Heart right ventricle (tissue), 16 donors: ENCODE measurements at places on chromosomes 2 and 18.

GRCh38 chr18:11791131-11791530 is 60.1 kb upstream of the CHMP1B start:
- no peak for DNase-seq

- DNase-seq: no peak
Observed at GRCh38 chr2:177983183-177983788, 89.3 kb downstream of the PDE11A start.

DNA sequence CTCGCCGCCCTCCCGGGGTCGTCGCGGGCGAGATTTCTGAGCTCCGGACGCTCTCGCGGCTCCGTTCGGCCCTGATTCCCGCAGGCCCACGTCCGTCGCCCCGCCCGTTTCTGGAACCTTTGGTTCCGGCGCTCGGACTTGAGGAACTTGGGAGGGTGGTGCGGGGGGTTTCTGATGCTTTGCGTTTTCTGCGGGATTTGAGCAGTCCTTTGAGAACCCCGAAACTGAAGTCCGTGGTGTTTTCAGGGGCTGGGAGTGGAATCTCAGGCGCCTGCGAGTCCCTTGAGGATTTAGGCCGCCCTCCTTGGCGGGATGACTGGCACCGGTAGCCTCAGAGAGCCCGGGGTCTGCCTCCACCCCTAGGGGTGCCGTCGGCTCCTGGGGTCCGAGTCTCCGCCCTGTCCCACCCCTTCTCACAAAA is 336 bp downstream of the THNSL2 start:
- peak; percentile 15 for DNase-seq

GRCh38 chr2:160390544-160391455 is 102.8 kb downstream of the RBMS1 start:
- no peak for DNase-seq

- DNase-seq: no peak
Observed at GRCh38 chr2:100784681-100785080, 35.3 kb upstream of the NPAS2 start.

DNA sequence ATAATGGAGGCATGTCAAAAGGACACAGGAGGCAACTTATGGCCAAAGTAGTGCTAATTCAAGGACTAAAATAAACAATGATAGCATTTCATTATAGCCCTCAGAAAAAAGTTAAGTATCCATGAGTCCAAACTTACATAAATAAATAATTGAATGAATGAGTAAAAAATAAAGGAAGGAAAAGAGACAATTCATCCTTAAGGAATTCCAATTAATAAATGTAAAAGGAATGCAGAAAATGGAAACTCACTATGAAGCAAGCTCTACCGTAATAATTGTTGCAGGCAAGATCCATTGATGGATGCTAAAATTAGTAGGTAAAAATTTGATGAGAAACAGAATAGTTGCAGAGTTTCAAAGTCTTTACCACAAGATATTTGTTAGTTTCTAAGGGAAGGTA is 88.2 kb upstream of the RAPGEF4 start:
- DNase-seq: no peak

GRCh38 chr2:97769711-97770110 is 56.3 kb downstream of the ZAP70 start:
- DNase-seq: no peak

GRCh38 chr2:128682729-128683284 is 364.1 kb upstream of the HS6ST1 start:
- DNase-seq: no peak

GRCh38 chr18:36934884-36935283 is 106.0 kb downstream of the KIAA1328 start:
- no peak for DNase-seq

DNA sequence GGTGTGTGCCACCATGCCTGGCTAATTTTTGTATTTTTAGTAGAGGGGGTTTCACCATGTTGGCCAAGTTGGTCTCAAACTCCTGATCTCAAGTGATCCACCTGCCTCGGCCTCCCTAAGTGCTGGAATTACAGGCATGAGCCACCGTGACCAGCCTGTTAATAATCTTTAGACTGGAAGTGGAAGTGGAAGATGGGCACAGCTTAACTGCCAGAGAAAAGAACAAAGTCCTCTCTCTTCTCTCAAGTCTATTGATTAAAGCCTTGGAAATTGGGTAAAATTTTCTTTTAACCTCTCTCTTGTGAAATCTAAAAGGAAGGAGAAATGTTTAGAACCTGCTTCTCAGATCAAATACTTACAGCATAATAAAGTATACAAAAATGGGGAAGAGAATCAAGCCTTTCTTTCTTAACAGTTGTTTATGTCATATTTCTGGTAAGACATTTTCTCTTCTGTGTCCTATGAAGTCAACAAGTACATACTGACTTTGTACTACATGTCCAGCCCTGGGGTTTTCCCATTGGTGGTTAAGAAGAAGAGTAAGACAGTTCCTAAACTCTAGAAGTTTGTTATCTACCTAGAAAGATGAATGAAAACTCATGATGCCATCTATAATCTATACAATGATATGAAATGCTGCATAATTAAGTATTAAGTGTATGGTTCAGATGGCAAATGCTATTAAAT is 4.6 kb downstream of the TMEM169 start:
- no peak for DNase-seq

DNA sequence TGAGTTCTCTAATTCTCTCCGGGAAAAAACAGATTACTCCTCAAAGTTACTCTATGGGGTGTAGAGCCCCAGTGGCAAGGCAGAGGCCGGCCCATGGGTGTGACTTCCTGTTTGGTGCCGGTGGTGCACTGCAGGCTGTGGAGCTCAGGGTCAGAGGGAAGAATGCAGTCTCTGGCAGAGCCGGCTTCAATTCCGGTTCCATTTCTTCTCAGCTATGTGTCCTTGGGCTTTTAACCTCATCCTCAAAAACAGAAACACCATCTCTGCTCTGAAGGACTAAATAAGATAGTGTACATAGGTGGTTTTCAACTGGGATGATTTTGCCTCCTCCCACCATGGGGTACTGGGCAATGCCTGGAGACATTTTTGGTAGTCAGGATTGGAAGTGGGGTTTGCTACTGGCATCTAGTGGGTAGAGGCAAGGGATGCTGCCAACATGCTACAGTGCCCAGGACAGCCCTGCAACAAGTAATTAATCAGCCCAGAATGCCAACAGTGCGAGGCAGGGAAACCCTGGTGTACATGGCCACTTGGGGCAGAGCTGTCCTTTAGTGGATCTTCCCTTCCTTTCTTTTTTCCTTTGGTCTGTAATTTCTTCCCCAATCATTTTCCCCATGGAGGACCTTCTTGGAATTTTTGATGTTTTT is 81.2 kb downstream of the INSIG2 start:
- DNase-seq: peak; percentile 36

DNA sequence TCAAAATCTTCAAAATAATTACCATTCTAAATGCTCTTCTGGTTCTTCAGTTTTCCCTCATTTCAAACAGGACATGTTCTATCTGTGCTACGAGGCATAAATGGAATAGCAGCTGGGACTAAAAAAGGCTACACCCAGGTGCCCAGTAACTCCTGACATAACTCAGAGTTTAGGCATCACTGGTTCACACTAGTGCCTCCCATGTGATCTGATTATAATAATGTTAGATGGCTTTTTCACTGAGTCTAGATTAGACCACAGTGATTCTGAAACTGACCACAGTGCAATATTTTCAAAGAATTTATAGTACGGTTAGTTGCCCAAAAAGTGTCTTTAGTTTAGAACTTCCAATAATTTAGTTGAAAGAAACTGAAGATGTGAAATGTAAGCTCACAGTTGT is 123.3 kb downstream of the CCBE1 start:
- no peak for DNase-seq

DNA sequence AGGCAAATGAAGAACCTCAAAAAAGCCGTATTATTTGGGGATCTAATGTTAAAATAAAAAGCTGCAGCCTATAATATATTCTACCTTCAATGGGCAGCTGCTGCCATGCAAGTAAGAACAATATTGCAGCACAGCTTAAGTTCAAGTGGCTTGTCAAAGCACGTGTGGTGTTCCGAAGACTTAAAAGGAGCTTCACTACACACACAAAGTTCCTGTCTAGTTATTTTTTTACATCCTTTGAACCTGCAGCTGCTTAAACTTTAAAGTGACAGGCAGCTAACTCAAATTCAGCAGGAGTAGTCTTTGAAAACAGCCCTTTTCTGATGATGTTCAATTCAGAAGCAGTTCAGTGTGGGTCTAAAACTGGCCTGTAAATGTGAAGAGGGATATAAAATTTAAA is 85.8 kb upstream of the XIRP2 start:
- DNase-seq: no peak

DNA sequence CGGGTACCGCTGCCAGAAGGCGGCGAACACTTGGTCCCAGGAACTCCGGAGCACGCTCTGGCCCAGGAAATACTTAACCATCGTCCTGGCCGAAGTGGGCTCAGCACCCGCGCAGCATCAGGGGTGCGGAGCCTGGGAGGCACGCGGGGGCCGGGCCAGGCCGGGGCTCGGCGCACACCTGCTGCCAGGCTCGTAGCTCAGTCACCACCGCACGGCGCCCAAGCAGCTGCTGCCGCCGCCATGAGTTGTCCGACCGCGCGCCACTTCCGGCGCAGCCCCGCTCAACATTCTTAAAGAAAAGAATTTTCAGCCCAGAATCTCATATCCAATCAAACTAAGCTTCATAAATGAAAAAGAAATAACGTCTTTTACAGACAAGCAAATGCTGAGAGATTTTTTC is 34.0 kb downstream of the MDH1 start:
- DNase-seq: no peak

GRCh38 chr2:182726473-182726872 is 10.4 kb downstream of the DNAJC10 start:
- DNase-seq: no peak

DNA sequence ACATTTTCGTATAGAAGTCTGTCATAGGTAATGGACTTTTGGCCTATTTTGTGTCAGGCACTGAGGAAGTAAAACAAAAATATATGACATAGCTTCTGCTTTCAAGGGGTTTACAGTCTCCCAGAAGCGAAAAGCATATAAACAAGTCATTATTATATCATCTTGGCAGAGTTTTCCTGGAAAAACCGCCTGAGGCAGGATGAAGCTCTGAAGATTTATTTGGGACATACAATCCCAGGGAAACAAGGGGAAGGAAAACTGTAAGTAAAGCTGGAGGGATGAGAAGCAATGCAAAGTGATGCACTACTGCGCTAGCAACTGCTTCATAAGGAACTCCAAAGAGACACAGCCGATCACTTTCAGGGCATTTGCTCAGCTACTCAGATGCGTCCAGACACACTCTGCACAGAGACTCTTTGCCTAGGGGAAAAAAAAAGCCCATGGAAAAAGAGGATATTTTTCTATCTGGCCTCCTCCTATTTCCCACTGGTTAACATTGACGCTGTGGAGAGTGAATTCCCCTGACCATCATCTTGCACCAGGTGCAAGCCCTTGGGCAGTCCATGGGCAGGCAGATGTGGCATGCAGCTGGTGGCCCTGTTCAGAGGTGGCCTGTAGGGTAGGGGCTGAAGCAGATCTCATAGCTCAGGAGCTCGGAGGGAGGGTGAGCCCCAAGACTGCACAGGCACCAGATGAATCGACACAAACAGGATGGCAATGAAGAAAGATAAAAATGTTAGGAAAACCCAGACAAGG is 158.1 kb downstream of the METTL4 start:
- DNase-seq: no peak
